Activated naive CD4-positive, alpha-beta T cell treated with Interleukin-2 at 50 U/mL for 16 hours (primary cell): ENCODE measurements at places on chromosomes 13 and 19.

- DNase-seq, result no peak
These were observed at the start of gene IGLON5 for GRCh38 chr19:51311351-51312257. TSS of gene IGLON5 (plus strand) at chr19:51311644. CDS start at chr19:51311848, 204 bp downstream.

- no peak for DNase-seq
These were observed 42.5 kb downstream of the NFIX start for GRCh38 chr19:13037731-13038130.

DNA sequence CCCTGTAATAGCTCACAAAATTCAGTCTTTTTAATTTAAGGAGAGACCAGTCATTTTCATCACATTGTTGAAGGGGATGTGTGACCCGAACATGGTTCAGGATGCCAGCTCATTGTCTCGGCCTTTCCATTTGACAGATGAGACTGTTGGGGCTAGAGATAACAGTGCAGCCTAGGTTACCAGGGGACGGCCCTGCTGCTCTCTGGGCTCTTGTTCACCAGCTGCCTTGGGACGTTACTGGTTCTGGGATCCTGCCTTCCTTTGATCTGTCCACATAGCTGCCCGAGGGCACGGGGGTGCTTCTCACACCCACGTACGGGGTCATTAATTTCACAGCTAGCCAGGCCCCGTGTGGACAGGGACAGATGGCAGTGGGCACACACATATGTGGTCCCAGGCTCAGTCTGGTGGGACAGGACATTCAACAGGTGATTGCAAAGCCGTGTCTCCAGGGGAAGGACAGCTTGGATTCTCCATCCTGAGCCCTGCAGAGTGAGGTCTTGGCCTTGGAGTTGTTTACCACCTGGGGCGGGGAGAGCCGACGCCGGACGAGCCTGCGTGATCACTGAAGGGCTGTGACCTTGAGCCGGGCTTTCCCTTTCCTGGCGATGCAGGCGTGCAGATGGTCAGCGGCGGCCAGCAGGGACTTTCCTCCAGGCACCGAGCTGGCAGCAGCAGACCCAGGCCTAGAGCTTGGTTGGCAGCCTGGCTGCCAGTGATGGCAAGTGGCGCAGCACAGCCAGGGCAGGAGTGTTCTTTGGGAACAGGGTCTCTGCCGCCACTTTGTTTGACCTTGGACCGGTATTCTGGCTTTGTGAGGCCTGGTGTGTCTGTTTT lies 26.7 kb upstream of the NPAS1 start:
- no peak for DNase-seq

DNA sequence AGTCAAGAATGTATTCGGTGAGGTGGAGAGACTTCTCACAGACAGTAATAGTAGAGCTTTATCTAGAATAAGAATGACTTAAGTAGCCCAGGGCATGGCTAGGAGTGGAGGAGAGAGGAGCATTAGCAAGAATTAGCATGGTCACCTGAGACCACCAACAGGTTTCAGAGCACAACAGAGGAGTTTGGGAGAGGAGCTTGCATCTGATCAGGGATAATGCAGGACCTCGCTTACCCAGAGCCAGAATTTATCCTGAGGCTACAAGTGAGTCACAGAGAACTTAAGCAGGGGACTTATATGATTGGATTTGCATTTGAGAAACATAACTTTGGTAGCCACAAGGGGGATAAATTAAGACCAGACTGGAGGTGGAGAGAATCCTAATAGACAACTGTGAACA lies 102.1 kb upstream of the FNDC3A start:
- no peak for DNase-seq

GRCh38 chr19:868458-869244 lies 9.2 kb downstream of the CFD start:
- no peak for DNase-seq

GRCh38 chr19:288911-289310 lies 2.3 kb downstream of the PLPP2 start:
- DNase-seq, result no peak

DNA sequence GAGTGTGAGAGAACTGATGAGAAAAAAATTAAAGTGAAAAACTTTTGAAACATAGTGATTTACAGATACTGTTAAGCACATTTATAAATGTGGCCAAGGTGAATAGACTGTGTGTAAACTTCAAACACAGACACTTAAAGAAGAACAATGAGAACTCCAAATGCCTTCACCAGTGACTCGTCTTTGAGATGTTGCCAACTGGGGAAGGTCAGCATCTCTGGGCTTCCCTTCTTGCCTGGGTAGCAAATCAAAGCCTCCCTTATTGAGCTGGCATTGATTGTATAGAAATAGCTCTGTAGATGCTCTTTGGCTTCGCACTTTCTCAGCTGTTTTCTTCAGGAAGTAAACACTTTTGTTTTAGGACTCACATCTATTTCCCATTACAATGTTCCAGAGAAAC lies 177.3 kb upstream of the SGCG start:
- DNase-seq, result no peak

DNA sequence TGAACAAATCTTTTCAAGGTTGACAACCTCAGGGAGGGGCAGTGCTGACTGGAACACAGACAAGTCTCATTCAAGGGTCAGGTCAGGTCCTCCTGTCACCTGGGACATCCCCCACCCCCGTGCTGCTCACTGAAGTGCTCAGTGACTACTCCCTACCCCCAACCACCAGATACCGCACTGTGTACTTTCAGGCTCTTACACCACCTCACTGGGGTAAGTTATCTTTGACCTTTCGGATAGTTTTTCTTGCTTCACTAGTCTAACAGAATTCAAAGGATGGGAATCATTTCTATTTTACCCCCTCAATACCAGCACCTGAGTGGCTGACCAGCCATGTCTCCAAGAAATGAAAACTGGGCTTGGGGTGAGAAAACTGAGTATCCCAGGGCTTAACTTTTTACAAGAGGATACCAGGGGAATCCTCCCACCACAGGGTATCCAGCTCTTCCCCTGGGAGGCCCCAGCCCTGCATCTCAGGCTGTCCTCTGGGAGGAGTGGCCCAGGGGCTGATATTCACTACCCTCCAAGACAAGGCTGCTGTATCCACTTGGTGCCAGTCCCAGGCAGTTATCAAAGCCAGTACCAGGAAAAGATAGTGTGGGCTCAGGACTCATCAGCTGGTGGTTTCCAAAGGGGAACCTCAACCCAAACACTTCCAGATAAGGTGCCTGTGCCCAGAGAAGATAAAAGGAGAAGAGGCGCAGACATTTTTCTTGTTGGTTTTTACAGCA lies 2.1 kb downstream of the ZNF563 start:
- peak; percentile 82 for DNase-seq

GRCh38 chr13:90084684-90085290 lies 1262.7 kb upstream of the MIR17HG start:
- DNase-seq, result no peak

- no peak for DNase-seq
These were observed 8.0 kb upstream of the B3GLCT start for GRCh38 chr13:31191748-31192147.

DNA sequence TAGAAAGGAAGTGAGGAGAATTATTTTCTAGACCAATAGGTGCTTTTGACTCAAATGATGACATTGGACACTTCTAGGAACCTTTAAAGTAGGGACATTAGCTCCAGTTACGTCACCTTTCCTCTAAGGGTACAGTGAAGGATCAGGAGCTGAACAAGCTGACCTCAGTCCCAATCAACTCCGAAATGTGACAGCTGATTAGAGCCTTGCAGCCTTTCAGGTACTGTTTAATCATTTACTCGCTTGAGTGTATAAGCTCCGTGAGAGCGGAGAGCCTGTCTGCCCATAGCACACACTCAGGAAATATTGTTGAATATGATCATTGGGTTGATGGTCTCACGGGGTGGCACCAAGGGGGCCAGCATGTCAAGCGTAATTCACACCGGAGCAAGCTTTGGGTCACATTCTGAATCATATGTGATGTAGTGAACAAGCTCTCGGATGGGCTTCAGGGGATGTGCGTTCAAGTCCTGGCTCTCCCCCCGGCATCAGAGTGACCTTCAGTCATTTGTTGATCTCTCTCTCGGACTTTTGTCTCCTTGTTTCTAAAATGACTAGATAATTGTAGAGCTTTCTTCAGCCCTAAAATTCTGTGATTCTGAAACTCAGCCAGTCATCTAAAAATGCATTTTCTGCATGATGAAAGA lies 141.9 kb downstream of the ZIC5 start:
- DNase-seq, result no peak

DNA sequence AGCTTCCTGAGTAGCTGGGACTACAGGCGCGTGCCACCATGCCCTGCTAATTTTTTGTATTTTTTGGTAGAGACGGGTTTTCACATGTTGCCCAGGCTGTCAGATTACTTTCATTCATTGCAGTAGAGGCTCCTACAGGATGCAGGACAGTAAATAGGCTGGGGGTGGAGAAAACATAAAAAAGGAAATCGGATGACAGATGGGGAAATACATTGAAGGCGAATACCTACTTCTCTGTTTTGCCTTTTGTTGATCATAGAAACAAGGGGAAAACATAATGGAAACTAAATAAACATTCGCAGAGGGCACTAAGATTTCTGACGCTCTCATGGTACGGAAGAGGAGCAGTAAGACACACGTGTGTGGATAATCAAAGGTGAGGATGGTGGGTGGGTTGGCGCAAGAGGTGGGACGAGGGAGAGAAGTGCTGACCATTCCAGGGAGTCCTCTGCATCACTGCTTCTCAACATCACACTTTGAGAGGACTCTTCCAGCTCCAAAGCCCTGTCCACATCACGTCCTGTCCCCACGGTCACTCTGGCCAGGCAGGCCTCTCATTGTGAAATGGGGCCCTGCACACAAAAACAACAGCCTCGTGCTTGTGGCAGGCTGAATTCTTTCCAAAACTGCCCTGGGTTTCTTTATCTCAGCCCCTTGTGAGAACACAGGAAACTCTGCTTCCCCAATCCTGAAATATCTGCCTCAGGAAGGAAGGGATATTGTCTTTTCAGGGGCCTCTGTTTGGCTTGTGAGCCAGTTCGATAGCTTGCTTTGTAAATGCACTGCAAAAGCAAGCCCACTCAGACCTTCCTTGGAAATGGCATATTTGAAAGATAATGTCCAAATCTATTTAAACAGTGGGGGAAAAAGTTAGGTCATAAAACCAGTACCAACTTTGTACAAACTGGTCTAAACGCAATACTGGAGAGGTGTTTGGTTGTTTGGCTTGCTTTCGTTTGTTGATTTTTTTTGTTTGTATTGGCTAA lies 188.5 kb downstream of the FOXO1 start:
- DNase-seq, result no peak

DNA sequence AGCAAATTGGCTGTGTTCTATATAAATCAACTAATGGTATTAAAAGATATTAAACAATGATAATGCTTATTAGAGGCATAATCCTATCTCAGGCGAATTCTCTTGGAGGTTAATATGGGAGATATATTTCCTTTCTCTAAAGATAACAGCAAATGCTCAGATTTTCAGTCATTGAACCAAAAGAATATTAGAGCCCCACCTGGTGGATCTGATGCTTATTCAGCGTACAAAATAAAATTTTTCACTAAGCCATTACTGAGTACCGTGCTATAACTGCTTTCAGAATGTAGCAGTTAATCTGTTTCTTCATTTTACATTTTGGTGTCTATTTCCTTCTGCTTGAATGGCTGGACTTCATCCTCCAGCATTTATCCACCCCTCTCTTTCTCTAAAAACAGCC lies 143.3 kb upstream of the IPO5 start:
- no peak for DNase-seq

GRCh38 chr13:27810461-27810860 lies 18.2 kb downstream of the GSX1 start:
- no peak for DNase-seq

DNA sequence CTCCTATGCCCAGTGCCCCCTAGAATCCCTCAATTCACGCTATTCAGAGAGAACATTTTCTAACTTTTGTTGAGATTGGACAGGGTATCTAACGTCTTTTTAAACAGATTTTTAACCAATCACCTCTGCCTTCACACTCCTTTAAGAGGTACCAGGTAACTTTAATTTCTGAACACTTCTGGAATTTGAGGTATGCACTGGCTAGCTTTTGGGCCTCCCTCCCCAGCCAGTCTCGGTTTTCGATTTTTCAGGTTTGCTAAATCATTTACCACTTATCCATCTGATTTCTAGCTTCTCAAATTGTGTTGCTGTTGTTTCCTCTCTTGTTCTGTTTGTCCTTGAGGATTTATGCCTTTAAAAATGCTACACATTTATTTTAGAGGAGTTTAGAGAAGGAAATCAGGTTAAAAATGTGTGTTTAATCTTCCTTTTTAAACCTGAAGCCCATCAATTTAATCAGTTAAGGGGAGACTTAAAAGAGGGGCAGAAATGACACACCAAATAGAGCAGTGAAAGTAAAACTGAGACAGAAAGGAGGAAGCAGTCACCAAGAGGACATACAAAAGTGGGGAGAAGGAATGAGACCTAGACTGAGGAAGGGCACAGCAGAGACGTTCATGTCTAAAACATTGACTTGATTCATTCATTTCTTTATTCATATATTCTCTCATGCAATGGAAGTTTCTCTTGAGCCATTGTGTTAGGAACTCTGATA lies 139.6 kb upstream of the HTR2A start:
- no peak for DNase-seq

DNA sequence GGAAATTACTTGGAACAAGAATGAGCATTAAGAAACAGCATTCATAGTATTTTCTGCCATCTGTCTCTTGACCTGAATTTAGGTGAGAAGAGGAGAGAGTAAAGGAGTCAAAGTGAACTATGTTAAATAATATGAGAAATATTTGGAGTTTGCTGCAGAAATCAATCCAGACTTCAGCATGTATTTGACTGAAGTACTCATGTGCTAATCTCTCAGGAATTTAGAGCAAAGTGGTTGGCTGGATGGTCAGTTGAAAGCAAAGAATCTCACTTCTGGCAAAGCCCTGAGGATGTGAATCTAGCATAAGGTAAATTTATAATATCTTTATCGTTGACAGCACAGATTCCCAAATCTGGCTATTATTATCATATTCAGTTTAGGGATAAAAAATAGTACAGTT lies 394.3 kb downstream of the PCDH17 start:
- DNase-seq, result no peak

GRCh38 chr19:55442372-55442961 lies 633 bp downstream of the SHISA7 start:
- DNase-seq, result no peak

GRCh38 chr13:100156788-100157187 lies 67.9 kb downstream of the PCCA start:
- DNase-seq, result no peak

DNA sequence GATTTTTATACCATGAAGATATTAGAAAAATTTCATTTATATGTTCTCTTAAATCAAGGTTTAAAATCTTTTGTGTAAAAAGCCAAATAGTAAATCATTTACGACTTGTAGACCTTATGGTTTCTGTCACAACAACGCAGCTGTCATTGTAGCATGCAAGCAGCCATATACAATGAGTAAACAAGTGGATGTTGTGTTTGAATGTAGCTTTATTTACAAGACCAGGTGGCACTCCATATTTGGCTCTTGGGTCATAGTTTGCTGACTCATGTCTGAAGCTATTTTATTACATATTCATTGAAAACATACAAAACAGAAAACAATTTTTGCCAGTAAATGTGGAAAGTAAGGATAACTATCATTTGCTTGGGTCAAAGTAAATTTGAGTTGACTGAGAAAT lies 930.8 kb downstream of the SLITRK5 start:
- no peak for DNase-seq
